CD8-positive, alpha-beta memory T cell (primary cell): ENCODE measurements at places on chromosomes 7 and 10.

DNA sequence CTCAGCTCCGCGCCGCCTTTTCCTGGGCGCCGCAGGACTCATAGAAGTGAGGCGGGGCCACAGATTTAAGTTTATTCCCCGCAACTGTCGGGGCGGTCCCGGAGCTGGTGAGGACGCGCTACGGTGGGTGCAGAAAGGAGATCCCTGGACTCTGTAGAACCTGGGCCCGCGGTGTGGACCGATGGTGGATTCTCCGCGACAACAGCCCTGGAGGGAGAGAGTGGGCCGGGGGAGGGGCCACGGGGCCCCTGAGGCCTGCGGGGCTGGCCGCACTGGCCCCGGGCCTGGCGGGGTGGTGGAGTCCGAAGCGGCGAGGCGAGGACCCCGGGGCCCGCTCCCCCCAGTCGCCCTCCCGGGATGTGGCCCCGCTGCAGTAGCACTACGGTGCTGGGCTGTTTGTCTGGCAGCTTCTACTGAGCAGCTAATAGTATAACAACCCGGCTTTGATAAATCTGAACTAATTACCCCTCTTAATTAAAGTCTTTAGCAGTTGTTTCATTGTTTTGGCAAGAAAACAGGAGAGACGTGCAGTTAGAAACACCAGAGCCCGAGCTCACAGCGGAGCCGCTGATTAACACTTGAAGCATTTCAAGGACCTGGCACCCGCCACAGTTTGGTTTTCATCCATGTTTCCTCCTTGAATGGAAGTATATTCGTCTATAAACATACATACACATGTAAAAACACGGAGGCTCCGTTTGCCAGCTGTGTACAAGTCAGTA is 4.2 kb downstream of the FEZF1 start:
- DNase-seq = no peak

DNA sequence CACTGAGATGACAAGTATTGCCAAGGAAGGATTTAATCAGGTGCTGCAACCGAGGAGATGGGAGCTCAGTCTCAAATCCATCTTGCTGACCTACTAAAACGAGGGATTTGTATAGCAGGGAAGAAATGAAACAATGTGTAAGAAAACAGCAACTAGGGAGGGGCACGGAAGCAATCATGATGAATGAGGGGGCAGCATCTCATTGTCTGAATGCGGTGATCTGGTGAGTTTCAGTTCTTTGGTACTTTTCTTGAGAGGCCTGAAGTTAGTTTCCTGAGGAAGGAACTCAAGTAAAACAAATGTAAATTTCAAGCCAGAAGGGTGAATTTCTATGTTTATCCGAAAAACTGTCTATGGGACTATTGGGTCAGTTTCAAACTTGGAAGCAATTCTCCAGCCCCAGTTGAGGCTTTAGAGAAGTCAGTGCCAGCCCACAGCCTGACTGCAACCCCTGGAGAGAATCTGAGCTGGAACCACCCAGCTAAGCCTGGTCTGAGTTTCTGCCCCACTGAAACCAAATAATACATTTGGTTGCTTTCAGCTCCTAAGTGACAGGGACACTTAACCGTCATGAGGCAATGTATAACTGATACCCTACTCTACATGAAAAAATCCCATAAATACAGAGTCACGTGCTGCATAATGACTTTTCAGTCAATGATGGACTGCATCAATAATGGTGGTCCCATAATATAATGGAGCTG is 45.8 kb upstream of the TNS3 start:
- no peak for DNase-seq

- no peak for DNase-seq
Observed at GRCh38 chr7:128889121-128889520, 21.4 kb downstream of the KCP start.

DNA sequence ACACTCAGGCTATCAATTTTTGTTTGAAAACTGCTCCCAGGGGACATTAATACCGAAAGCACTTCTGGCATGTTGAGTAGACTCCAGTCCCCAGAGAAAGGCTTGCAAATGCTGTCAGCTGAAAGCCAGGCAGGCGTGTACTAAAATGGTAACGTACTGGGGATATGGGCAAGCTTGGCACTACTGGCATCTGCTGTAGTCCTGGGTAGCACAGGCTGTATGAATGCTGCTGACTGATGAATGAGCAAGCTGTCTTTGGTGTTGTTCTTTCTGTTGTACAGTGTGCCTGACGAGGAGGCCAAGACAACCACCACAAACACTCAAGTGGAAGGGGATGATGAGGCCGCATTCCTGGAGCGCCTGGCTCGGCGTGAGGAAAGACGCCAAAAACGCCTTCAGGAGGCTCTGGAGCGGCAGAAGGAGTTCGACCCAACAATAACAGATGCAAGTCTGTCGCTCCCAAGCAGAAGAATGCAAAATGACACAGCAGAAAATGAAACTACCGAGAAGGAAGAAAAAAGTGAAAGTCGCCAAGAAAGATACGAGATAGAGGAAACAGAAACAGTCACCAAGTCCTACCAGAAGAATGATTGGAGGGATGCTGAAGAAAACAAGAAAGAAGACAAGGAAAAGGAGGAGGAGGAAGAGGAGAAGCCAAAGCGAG is 53.5 kb upstream of the AGBL3 start:
- DNase-seq = no peak

DNA sequence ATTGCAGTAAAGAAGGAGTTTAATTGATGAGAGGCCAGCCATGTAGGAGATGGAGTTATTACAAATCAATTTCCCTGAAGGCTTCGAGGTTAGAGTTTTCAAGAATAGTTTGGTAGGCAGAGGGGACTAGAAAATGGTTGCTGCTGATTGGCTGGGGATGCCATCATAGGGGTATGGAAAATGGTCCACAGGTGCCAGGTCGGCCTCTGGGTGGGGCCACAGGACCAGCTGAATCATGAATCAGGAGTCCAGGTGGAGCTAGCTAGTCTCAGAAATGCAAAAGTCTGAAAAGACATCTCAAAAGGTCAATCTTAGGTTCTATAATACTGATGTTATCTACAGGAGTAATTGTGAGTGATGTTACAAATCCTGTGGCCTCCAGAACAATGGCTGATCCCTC is 714.0 kb upstream of the GHITM start:
- DNase-seq = no peak

DNA sequence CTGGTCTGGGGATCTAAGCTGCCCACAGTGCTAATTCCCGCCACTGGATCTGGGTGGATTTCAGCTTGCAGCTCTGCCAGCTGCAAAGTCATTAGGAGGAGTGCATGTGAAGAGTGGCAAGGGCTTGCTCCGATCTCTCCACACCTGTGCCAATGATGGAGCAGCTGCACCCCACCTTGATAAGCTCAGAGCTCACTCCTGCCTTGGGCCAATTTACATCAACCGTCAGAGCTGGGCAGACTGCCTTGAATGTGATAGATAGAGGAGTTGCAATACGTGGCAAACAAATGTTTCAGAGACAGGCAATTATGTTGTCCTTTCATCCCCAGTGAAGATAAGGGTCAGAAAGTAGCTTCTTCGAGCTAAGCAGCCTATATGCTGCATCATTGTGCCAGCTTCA is 379.9 kb downstream of the SH2D4B start:
- DNase-seq = no peak

DNA sequence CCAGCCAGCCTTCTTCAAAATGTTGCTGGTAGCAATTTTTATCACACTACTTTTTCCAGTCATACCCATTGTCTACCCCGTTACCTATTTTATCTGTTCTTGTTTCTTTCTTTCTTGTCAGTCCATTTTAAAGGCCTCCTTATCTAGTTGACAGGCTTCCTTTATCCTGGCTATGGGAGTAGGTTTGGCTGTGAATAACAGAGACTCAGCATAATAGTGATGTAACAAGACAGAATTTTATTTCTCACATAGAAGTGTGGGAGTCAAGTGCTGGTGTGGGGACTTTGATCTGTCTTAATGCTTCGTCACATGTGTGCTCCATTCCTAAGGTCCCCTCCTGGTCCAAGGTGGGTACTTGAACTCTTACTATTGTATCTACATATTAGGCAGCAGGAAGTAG is 283.6 kb downstream of the EXOC4 start:
- DNase-seq = no peak

- no peak for DNase-seq
Observed at GRCh38 chr10:6607778-6608177, 27.7 kb upstream of the PRKCQ start.
